ENCODE measurements at places on chromosomes 3 and 15.
A peak's percentile ranks its signal among the peaks of the same experiment; 100 is the strongest.

DNA sequence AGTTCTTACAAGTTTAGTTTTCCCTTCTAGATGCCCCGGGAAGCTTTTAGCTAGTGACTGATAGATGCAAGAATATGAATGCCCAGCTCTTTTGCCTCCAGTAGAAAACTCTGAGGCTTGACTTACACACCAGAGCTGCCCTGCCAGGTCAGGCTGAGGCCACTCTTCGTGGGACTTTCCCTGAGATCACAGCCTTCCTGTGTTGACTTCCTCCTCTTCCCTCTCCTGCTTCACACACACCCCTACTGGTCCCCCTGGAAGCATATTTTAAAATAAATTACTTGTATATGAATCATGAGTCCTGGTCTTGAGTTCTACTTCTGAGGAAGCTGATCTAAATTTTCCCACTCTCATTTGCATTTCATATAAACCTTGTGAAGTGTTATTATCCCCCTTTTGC lies 413.7 kb downstream of the PDCD6IP start:
- DNase-seq: no peak

GRCh38 chr3:160564949-160565441 lies 376 bp downstream of the KPNA4 start:
- peak; percentile 70 for DNase-seq

DNA sequence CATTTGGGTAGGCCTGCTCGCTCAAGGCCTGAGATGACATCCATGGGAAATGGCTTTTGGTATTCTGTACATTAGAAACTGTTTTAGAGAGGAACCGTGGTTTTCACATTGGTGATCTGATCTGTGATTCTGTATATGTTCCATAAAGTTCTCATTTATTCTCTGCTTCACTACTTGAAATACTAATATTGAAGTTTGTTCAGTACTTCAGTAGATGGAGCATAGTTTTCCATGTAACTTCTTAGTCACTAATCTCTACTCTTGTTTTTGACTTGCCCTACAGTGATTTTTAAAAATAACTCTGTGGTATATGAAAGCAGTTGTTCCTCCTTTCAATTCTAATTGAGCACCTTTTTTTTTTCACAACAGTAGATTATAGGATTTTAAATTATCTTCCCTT lies 66.5 kb downstream of the MBNL1 start:
- DNase-seq: no peak

GRCh38 chr15:32953533-32953910 lies 235.7 kb downstream of the GREM1 start:
- no peak for DNase-seq

- no peak for DNase-seq
Measured at GRCh38 chr15:90160781-90161727, 40.1 kb upstream of the SEMA4B start.

- DNase-seq: no peak
Measured at GRCh38 chr3:57577801-57578200, 19.3 kb downstream of the ARF4 start.

DNA sequence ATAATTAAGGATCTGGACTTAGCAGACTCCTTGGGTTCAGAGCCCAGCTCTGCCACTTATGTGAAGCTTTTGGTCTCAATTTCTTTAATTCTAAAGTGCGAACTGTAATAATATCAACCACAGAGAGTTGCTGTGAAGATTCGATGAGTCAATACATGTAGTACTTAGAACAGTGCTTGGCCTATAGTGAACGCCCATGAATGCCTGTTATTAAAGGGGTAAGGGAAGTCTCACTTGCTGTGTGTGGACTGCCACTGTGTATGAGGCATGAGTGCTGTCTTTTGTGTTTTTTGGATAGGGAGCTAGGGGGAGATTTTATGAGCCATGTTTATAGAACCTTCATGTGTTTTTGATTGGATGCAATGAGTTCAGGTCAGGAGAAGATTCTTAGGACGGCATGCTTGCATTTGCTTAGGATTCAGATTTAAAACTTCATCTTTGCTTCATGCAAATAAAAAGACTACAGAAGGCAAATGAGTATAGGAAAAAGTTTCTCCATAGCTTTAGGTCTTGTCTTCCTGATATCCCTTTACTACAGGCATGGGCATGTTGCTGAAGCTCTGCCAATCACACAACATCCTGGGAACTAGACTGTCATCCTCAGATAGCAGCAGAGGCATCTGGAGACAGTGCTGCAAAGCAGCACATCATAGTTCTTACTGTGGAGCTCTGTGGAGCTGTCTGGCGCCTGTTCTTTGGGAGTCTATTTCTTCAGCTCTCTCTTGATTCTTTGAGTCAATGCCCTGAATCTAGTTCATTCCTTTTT lies 50.0 kb downstream of the PLS1 start:
- peak; percentile 19 for DNase-seq

GRCh38 chr15:31489801-31490646 lies 163.4 kb downstream of the KLF13 start:
- DNase-seq: peak; percentile 64

GRCh38 chr3:97970956-97971620 lies 1.1 kb downstream of the RIOX2 start:
- no peak for DNase-seq

DNA sequence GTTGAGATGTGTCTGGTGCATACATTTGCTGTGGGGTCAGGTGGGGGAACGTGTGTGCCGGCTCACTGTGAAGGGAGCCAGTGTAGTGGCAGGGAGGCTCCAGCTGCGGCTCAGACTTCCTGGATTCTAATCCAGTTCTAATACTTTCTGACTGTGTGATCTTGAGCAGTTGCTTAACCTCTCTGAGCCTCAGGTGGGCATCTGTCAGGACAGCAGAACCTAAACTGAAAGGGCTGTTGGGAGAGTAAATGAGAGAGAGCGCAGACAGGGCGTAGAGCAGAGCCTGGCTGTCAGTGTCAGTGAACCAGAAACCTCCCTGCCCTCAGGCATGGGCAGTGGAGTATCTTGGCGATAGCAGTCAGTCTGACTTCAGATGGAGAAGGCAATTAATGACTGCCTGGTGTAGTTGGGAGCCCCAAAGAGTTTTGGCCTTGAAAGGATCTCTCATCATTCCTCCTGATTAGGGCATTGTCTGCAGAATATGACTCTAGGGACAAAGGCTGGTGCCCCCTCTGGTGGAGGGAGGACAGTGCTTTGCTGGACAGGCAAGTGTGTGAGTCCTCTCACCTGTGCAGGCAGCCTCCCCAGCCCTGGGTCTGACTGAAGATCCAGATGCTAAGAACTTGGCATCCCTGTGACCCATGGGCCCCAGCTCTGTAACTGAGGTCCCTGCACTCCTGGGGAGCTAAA lies 9.6 kb downstream of the KBTBD13 start:
- no peak for DNase-seq

GRCh38 chr3:141050576-141051442 lies at the start of gene SPSB4:
SPSB4 (plus strand) TSS chr3:141051347; CDS start chr3:141066105, 14,758 bp downstream.
- DNase-seq: peak; percentile 79

GRCh38 chr15:54364961-54365360 lies 386.7 kb downstream of the UNC13C start:
- no peak for DNase-seq

- DNase-seq: no peak
Measured at GRCh38 chr15:42849836-42850235, 70.7 kb downstream of the TTBK2 start.

DNA sequence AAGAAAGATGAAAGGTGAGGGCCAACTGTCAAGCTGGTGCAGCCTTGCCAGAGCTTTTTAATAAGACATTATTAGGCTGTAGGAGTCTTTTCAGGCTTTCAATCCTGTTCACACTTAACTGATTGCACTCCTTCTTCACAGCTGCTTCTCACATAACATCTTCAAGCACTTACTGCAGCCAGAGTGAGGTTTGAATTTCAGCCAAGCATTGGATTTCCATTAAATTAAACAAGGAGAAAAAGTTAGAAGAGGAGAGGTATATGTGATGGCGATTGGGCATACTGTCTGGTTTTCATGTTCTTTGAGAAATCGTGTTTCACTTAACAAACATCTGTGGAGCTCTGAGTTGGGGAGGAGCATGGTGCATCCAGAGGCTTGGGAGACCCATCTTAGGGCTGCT lies 392.8 kb upstream of the LRRC3B start:
- no peak for DNase-seq

DNA sequence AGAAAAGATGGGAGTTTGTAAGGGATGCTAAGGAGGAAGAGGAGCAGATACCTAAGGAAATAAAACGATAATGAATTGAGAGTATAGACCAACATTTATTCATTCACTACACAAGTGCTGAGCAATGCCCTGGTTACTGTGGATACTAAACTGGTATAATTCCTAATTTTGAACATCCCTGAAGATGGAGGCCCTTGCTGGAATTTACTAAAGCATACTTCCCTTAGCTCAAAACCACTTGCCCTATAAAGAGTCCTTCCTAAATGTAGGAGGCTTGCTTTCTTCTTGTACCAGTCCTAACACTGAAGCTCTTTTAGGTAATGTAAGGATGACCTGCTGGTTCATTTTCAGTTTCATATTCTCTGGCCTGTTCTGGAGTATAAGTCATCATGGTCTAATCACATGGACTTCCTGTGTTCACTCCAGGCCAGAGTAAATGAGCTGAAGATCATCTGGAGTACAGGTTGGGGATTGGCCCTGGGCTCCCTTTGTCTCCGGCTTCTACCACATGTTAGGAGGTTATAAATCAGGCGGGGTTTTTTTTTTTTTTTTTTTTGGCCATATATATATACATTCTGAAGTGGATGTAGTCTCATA lies 40.1 kb upstream of the MTMR10 start:
- DNase-seq: no peak

DNA sequence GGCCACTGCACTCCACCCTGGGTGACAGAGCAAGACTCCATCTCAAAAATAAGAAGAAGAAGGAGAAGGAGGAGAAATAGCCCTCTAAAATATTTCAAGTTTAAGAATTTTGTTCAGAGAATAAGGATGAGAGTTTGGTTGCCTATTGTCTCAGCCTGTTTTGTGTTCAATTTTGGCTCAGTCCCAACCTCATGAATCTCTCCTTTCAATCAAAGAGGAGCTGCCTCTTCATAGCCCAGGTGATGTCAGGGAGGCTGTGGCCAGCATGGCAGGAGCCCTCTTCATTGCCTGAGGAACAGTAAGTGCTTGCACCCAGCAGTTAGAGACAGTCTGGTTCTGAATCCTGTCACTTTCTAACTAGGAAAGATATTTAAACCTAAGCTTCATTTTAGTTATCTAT lies 55.0 kb downstream of the BDH1 start:
- no peak for DNase-seq

GRCh38 chr3:53616321-53616720 lies 121.9 kb downstream of the CACNA1D start:
- DNase-seq: no peak

GRCh38 chr3:193997228-193998122 lies 138.5 kb upstream of the HES1 start:
- DNase-seq: no peak

DNA sequence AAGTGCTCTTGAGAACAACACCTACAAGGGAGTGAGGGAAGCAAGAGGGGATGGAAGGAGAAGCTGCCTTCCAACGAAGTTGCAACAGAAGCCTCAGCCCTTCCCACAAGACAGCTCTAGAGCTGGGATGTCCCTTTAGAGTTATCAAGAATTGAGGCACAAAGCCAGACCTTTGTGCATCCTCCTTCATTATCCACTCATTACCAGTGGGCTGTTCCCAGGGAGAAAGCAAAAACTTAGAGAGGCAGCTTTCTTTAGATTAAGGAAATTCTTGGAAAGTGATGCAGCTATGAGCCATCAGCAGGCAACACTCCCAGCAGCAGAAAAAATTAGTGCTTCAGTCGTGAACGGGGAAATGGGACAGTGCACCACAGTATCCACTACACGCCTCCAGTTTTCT lies 10.6 kb upstream of the CD96 start:
- DNase-seq: no peak

DNA sequence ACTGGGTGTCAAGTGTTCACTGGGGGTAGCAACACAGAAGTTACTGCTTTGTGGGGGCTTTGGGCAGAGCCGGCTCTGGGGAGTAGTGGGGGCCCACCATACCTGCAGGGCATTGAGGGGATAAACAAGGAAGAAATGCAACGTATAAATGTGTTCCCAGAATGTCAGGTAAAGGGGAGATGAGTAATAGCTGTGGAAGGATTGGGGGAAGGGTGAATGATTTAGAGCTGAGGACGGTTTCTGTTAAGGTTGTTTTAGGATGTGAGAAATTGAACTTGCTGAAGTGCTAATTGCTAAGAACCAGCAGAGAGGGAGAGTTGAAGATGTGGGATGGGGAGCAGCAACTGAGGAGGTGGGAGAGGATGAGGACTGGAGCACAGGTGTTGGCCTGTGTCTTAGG lies 10.7 kb downstream of the SCG5 start:
- no peak for DNase-seq

GRCh38 chr15:34986771-34987480 lies 1.2 kb downstream of the ZNF770 start:
- no peak for DNase-seq

DNA sequence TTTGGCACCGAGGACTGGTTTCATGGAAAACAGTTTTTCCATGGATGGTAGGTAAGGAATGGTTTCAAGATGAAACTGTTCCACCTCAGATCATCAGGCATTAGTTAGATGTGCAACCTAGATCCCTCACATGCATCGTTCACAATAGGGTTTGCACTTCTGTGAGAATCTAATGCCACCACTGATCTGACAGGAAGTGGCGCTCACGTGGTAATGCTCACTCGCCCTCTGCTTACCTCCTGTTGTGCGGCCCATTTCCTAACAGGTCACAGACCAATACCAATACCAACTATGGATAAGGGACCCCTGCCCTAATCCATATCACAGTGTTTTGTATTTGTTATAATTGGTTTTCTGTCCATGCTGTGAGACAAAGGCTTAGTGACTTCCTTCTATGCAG lies 58.9 kb downstream of the SLMAP start:
- no peak for DNase-seq

- DNase-seq: no peak
Measured at GRCh38 chr3:197949191-197949777, 706 bp upstream of the RPL35A start.

- no peak for DNase-seq
Measured at GRCh38 chr15:63517628-63518027, 13.2 kb downstream of the USP3 start.

- DNase-seq: no peak
Measured at GRCh38 chr3:177681852-177682251, 484.6 kb upstream of the TBL1XR1 start.

DNA sequence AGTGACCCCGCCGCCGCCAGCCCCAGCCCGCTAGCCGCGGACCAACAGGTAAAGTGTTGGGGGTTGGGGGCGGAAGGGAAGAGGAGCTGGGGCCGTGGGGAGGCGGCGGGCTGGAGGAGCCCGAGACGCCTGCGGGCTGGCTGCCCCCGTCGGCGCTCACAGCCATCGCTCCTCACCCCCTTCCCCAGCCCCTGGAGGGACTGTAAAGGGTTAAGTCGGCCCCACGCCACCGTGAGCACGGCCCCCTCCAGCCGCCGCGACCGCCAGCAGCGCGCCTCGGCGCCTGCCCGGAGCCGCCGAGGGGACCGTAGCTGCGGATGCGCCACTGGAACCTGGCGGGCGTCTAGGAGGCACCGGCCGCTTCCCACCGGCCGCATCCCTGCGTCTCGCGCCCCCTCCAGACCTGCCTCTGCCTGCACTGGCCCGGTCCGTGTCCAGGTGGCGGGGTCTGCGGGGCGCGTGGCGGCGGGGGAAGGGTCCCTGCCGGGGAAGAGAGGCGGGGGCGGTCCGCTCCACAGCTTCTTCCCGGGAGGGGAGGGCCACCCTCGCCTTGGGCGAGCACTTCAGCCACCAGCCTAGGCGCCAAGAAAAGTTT lies 522 bp downstream of the MED12L start:
- no peak for DNase-seq

- no peak for DNase-seq
Measured at GRCh38 chr3:25817107-25817506, 27.2 kb downstream of the OXSM start.
